ENCODE measurements at places on chromosomes 12 and 14.

- DNase-seq: no peak
These were observed 1.9 kb downstream of the REM2 start for GRCh38 chr14:22884738-22885523.

GRCh38 chr14:51652168-51653078, 713 bp downstream of the FRMD6 start:
- DNase-seq: peak; percentile 60

DNA sequence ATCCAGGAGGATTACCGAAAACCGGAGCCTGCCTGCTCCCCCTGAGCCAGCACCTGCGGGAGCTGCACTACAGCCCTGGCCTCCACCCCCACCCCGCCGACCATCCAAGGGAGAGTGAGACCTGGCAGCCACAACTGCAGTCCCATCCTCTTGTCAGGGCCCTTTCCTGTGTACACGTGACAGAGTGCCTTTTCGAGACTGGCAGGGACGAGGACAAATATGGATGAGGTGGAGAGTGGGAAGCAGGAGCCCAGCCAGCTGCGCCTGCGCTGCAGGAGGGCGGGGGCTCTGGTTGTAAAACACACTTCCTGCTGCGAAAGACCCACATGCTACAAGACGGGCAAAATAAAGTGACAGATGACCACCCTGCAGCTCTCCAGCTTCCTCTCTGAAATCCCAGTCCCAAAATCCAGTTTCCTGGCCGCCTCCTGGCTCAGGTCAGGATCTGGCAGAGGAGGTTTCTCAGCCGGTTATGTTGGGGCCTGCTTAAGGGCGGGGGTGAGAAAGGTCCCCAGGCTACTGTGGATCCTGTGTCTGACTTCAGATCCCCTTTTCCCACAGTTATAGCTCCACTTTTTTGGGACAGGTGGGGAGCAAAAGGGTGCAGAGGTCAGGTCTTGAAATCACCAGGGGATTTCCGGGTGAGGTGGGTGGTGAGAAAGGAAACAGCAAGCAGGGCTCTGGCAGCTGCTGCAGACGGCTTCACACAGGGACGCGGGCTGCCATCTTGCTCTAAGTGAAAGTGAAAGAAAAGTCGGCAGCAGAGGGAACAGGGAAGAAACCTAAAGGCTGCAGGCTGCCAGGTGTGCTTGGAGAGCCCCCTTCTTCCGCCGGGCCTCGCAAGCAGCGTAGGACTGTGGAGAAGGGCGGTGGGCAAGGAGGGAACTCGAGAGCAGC, at the start of gene TAPBPL:
Gene TAPBPL, plus strand, starts transcription at position 695 of the 897 bp plus-strand sequence. CDS start 207 bp downstream, outside the sequence.
- DNase-seq: peak; percentile 95

DNA sequence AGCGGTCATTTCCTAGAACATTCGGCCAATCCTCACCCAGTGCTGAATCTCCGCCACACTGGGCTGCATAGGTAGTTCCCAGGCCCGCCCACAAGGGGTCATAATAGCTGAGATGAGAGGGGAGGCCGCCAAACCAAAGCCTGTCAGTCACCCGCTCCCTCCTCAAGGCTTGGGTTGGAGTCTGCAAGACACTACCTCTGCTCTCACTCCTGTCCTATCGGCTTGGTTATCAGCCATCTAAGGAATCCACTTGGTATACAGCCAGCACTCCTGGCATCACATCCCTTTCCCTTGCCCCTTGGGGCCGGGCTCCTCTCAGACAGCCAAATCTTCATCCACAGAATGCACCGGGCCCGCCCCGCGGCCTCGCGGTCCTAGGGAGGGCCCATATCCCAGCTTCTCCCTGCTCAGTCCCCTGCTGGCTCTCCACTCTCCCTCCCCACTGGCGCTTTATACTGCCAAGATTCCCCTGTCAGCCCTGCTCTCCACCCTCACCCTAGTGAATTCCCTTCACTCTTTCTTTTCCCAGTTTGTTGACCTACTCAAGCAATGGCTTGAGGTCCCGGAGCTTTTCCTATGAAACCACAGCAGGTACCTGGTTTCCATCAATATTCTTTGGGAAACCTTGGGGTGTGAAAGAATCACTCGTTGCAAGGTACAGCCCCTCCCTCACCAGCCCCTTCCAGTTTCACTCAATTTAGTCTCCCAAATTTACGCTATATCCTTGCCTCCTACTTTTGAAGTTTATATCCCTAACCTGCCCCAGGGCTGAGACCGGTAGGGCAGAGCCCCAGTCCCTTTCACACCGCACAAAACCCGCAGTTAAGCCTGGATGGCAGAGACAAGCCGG, 1.4 kb downstream of the IFFO1 start:
- peak; percentile 35 for DNase-seq

DNA sequence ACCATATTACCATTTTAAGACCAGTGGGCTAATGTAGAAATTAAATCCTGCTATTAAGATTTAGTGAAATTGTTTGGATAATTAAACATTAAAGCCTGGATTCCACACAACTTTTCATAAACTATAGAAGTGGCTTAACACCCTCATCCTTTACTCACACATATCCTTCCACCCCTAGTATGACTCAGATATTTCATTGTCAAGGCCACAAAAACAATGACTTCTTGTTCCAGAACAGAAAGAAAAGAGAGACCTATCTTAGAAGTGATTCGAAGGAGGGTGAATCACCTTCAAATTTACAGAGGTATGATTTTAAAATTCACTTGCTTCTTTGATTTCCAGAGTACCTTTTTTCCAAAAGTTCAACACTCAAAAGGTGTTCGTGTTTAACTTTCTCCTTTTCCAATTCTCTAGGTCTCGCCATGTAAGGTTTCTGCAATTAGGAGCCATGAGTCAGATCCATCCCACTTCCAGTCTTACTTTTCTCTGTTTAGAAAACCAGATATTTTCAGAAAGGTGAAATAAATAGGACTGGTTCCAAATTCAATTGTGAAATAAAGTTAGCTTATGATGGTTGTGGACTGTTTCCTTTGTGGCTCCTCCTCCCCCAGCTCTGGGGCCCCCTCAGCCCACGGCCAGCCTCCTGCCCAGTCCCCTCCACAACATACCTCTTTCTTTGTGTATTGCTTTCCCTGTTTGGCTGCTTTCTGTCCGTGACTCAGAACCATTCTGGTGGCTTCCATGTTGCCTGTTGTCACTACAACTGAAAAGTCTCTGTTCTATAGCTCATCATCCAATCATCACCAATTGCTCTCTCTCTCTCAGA, 24.6 kb upstream of the MGP start:
- no peak for DNase-seq

- DNase-seq: no peak
These were observed 45.0 kb downstream of the FAM186A start for GRCh38 chr12:50351120-50352043.

- no peak for DNase-seq
These were observed 453.8 kb downstream of the TMEM121 start for GRCh38 chr14:105980224-105980623.

GRCh38 chr14:99213527-99213971, 58.4 kb downstream of the BCL11B start:
- DNase-seq: no peak

DNA sequence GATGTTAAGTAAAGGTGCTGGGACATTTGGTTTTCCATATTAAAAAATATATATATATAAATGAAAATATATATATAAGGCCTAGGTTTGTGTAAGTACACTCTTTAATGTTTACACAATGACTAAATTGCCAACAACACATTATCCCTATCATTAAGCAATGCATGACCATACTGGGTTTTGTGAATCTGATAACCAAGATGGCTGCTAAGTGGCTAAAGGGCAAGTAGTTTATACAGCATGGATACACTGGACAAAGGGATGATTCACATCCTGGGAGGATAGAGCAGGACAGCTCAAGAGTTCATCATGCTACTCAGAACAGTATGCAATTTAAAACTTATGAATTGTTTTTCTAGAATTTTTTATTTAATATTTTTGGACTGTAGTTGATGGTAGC, 89.3 kb downstream of the FIGNL2 start:
- no peak for DNase-seq

- no peak for DNase-seq
These were observed 1095.2 kb downstream of the FSCB start for GRCh38 chr14:43411841-43412240.

DNA sequence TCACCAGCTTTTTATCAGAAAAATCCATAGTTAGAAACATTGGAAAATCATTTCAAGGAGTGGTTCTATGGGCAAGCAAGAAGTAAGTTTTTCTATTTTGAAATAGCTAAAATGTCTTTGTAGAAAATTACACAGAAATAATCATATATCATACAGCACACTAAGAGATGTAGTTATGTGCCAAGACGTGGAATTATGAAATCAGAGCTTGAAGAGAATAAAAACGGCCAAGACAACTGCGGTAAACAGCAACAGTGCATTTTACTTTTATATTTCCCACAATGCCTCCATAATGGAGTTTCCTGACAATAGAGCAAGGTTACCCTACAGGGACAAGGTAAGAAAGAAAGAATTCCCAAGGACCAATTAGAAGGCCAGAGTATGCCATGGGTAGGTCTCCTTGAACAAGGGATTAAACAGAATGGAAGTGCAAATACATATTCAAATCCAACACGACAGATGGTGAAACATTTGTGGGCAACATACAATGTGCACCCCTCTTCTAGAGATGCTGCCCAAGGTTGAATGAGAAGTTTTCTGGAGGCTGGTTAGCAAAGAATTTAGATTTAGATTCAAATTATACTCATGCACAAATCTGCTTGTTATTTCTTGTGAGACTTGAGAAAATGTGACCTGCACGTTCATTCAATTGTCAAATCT, 76.1 kb upstream of the BTG1 start:
- DNase-seq: no peak

DNA sequence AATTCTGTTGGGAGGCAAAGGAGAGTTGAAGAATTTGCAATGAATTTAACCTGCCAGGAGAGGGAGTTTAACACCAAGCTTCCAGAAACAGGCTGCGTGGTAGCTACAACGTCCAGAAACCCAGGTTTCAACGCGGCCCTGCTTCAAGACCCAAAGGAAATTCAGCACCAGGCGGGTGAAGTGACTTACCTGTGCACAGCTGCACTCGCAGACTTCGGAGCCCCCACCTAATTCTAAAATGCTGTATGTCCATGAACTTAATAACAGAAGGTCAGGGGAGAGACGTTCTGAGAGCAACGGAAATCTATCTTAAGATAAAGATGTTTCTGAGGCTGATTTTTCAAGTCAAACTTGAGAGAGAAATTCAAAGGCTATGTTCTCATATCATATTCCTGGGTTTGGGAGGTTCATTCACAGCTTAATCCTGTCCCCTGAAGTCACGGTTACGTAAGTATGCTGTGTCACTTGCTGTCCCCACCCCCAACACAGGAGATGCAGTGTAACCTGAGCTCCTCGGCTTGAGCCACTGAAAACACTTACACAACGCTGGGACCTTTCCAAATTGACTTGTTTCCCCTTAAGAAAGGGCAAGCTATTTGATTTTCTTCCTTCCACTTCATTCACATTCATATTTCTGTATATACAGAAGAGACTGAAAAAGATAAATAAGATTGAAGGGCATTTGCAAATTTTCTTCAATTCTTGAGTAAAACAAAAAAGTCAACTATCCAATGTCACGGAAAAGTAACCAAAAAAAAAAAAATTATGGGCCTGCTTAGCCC, 22.7 kb downstream of the CLIP1 start:
- peak; percentile 79 for DNase-seq

GRCh38 chr14:69994002-69994401, 114.8 kb downstream of the SMOC1 start:
- no peak for DNase-seq

- DNase-seq: no peak
These were observed 19.4 kb upstream of the A2M start for GRCh38 chr12:9134981-9135628.

DNA sequence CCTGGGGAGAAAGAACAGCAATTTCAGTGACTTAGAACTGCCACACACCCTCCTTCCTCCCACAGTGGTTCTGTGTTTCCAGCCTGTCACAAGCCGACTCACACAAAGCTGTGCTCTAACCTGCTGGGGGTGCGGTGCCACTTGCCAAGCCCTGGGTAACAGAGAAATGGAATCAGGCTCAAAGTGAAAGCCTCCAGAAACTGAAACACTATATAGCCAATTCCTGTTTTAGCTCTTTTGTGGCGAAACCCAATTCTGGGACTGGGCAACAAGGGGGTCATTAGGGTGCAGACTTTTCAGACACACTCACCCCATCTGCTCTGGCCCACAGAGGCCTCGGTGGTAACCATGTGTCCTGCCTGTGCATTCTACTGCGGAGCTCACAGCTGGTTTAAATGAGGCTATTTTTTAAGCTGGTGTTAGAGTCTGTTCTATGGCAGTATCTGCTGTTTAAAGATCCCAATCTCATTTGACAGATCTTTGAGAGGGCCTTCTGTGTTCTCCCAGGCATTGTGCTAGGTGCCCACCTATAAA, 15.2 kb upstream of the ACTR6 start:
- DNase-seq: no peak

DNA sequence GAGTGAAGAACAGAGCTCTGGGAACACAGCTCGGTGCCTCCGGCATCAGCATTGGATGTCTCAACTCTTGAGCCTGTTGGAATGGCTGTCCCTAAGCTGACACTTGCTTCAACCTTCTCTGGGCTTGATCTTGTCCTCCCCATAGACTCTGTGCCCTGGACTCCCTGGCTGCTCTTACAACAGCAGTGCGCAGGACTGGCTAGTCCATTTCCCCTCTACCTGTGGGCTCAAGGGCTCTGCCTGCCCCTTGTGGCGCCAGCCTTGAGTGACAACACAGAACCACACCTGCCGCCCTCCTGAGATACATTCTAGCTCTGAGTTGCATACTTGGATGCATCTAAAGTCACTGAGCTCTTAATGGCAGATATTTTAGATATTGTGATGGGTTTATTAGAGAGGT, 6.2 kb downstream of the CRADD start:
- DNase-seq: no peak

DNA sequence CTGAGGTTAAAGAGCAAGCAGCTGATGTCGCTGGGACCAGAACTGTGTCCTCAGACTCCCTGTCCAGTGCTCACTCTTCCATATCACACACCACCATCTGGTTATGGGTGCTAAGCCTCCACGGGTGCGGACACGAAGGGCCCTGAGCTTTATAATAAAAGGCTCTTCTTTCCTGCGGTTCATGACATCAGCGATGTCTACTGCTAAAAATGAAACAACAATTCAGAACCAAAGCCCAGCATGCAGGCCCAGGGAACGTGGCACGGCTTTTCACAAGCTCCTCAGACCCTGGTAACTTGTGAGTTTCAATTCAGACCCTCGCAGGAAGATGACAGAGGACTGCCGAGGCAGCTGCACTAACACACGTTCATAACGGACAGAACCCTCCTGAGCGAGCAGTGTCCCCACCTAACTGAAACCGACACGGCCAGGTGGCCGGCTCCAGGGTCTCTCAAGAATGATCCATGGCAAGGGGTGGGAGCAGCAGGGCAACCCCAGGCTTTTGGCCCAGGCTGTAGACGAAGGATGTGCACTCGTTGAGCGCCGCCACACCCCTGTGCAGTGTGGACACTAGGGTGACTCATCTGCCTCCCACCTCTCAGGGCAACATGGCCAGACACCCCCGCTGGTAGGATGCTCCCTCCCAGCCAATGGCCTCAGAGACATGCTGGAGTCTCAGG, 180.3 kb downstream of the CALM1 start:
- no peak for DNase-seq

All from NCI-H1105 treated with DMSO at 0.1 percent for 48 hours (cell line).